ENCODE measurements at places on chromosomes 7 and 10.

DNA sequence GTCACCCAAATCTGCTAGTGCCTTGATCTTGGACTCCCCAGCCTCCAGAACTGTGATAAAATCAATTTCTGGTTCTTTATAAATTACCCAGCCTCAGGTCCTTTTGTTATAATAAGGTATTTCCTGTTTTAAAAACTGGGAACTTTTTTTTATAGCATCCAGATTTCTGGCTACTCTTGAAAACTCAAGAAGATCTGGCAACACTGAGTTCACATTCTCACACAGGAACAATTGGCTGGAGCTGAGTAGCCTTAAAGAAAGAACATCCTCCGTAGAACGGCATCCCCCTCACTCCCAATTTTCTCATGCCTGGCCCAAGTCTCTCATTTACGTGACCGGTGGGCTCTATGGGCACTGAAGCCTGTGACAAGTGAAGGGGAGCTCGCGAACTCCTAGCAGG lies 47.1 kb downstream of the SLC35G1 start:
- no peak for DNase-seq

DNA sequence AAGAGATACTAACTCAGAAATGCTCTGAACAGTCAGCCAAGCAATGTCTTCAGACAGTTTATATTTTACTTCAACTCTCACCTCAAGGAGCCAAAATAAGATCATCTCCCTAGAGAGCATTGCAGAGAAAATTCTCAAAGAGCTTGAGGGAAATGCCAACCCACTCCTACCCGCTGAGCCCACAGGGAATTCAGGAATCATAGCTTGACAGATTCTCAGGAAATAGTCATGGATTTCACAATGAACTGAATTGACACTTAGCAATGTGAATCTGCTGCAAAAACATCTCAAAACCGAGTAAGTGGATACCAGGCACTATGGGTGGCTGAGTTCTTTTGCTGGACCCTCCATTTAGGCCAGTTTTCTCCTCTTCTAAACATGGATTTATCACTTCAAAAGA lies 9.8 kb upstream of the PLAC9 start:
- DNase-seq: no peak

- DNase-seq: no peak
Observed at GRCh38 chr7:140655511-140656408, 15.1 kb upstream of the DENND2A start.

DNA sequence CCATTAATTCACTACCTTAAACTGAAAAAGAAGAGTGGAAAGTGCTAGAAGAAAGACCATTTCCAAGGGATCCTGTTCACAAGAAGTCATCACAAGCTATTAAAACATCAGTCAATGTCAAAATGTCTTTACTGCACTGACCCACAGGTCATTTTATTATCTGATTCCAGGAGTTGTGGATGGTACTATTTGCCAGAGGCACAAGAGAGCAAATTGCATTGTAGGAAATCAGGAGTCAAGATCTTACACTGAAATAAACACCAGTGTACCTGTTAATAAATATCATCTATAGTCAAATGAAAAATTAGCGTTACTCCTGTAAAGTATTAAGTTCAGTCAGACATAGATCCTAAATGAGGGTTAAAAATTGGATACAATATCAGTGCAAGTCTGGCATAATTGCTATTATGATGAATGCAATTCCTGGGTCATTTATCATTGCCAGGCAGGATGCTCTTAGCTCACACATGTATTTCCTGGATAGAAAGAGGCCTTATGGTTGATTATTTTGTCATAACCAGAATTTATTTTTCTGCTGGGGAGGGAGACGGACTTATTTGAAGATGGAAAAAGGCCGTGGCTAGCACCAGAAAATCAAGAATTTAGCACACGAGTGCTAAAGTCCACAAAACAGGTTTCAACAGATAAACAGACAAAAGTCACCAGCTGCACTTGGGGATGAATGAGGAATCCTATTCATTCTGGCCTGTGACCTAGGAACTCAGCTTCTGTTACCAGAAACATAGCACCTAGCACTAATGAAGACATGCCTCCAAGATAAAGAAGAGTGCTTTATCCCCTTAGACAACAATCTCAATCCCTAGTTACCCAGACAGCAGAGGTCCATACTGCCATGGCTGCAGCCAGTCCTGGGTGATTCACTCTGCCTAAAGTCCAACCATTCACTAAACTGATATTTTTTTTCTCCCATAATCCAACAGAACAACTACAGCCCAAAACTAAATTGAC lies 683.1 kb upstream of the POM121L12 start:
- no peak for DNase-seq

GRCh38 chr7:24005517-24005916 lies 278.5 kb upstream of the NPY start:
- DNase-seq: no peak
